ENCODE measurements at places on chromosomes 7 and 10.
A peak's percentile ranks its signal among the peaks of the same experiment; 100 is the strongest.

DNA sequence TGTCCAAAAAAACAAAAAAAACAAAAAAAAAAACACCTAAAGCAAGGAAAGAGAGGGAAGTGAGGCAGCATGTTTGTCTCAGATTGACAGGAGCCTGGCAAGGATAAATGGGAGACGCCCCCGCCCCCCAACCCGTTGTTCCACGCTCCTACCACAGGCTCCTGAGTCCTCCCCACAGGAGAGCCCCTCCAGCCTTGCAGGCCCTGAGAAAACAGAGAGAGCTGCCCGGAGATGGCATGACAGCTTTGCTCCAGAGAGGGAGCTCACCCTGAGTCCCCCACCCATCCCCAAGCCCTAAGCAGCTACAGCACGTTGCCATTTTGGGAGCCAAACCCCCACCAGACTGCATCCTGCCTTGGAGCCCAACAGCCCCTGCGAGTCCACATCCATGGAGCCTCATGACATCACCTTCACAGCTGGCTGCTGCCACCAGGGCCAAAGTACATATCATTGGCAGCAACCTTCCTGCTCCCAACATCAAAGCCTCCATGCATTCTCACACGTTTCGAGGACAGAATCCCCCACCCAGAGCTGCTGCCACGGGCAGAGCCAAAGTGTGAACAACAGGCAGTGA is 1283.3 kb downstream of the TYW1 start:
- DNase-seq = no peak

GRCh38 chr7:70525991-70526390 is 606.0 kb upstream of the GALNT17 start:
- no peak for DNase-seq

GRCh38 chr7:104627516-104627915 is 299.1 kb downstream of the LHFPL3 start:
- DNase-seq = no peak

DNA sequence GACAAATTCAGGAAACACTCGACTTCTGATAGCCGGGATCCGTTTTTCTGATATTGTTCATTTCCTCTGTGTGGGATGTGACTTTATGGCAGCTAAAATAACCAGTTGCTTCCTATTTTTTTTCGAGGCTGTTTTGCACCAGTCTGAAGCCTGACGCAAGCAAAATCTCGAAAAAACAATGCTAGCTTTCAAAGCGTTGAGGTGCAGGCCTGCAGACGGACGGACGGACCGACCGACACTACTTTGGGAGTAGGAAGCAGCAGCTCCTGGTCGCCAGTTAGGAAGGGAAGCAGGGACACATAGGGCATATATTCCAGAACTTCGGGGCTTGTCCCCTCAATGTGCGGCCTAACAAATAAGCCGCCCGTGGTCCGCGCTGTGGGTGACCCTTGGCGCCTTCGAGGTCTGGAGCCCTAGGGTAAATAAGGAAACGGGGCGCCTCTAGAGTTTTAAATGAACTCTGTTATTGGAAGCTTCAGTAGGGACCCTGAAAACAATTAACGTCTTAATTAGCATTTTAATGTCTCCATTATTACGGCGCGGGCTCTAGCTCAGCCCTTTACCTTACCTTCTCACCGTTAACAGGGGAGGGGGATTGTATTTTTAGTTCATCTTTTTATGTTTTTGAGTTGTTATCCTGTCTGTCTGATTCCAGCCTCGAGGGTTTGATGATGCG is 1.3 kb downstream of the HHEX start:
- DNase-seq = no peak

DNA sequence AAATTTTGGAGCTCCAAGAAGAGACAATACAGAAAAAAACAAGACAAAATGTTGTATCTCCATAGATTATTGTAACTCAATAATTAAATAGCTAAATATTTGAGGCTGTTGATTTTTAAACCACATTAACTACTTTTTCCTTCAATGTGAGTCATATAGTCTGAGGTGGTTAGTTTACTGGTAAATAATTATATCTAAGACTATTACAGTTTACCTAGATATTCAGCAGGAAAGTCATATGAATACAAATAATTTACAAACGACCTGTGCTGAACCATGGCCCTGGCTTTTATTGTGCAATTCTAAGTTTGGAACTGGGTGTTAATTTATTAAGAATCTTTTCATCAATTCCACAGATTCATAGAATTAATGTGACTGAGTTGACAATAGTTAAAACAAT is 22.2 kb downstream of the CREB5 start:
- no peak for DNase-seq

DNA sequence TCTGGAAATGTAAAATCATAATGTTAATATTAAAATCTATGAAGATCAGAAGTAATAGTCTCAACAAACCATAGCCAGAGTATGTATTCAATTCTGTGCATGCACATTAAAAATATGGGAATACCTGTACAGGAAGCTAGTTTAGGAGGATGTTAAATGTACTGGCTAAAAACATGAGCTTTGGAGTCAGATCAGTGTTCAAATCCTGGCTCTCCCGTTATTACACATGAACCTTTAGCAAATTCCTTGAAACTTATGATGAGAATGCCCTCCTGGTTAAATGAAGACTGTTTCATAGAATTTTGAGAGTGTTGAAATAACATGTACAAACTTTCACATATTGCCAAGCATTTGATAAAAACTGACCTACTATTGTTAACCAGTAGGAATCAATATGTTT is 4.6 kb downstream of the ARL4A start:
- no peak for DNase-seq

DNA sequence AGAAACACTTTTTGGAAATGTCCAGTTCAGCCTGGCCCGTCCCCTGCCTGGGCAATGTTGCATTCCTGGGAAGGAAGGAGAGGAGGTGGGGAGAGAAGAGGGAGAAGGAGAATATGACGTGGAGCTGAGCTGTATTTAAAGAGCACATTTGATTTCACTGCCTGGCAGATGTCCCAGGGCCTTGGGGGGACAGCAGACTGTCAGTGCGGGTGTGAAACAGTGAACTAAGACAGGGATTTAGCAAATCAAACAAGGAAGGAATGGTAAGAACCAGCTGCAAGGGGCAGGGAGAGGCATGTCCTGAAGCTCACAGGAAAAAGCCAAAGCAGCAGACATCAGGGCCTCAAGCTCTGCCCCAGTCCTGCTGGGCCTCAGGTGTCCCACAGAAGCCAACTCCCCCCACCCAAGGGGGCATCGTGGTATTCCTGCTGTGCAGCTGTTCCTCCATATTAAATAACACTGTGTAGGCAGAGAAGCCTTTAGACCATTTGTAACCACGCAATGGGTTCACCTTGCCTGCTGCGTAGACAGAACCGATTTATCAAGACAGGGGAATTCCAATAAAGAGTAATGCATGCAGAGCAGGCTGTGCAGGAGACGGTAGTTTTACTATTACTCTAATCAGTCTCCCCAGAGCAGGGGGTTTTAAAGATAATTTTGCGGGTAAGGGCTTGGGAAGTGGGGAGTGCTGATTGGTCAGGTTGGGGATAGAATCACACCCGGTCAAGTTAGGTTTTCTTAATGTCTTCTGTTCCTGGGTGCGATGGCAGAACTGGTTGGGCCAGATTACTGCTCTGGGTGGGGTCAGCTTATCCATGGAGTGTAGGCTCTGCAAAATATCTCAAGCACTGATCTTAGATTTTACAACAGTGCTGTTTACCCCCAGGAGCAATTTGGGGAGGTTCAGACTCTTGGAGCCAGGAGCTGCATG is 18.3 kb downstream of the LEP start:
- no peak for DNase-seq

- no peak for DNase-seq
Measured at GRCh38 chr7:32047075-32047474, 23.1 kb downstream of the PDE1C start.

DNA sequence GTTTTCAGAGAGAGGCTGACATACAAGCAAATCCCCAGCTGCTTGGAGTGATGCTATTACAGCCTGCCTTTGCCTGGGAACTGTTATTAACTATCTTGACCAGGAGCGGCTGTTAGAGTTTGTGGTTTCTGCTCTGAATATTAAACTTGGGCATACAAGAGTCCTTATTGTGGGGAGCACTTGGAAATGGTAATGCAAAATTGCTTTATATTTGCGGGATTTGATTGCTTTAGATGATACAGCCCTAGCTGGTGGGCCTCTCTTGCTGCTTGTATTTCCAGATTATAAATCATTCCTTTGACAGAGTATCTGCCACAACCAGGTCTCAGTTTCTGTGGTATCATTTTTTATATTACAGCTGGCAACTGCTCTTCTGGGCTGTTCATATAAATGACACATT is 101.9 kb upstream of the FAM204A start:
- no peak for DNase-seq

DNA sequence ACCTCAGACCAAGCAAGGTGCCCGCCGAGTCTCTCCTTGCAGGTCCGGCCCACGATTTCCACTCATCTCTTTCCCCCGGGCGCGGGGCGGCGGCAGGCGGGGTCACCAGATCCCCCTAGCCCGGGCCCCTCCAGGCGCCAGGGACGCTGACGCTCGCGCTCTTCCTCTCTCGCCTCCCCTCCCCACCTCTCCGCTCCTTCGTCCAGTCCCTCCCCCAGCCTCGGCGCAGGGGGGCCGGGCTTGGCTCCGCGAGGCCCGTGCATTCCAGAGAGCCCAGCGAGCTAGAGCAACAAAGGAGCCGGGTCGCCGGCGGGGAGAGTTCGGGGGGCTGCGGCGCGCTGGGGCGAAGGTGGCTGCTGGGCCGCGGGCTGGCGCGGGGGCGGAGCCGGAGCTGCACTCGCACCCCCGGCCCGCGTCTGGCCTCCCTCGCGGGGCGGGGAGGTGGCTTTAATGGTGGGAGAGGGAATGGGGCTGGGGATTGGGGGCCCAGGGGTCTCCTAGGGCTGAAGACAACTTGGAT is at the start of gene SMO:
Gene SMO (plus strand): TSS at position 262 of the 520 bp plus-strand sequence. CDS start 519 bp downstream, outside the sequence.
- peak; percentile 17 for DNase-seq

DNA sequence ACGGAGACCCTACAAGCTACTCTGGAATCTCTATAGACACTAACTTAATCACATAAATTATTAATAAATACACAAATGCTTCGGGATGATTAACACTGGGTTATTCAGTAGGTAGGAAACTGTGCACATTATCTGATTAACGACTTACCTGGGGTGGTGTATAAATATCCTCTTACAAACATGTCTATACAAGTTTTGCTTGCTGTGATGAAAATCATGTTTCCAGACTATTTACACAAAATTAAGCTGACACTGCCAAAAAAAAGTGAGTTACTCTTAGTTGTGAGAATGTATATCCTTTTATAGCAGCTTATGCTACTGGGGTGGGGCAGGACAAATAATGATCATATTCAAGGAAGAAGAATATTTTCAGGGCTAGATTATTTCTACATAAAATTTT is 314.6 kb downstream of the C7orf25 start:
- DNase-seq = no peak

DNA sequence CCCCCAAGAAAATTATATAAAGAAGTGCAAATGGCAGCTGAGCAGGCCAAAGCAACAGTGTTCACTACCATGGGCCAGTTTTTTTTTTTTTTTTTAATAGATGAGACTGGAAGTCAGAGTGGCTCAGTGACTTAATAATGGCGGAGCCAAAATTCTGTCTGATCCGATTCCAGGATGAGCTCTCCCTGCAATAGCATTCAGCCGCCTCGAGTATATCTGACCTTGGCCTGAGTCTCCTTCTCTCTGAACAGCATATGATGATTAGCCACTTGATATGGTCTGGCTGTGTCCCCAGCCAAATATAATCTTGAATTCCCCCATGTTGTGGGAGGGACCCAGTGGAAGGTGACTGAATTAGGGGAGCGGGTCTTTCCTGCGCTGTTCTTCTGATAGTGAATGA is 76.7 kb upstream of the PRLHR start:
- no peak for DNase-seq

- peak; percentile 68 for DNase-seq
Measured at GRCh38 chr7:150931199-150931869, 46.8 kb downstream of the KCNH2 start.

- DNase-seq = no peak
Measured at GRCh38 chr10:31194986-31195385, 124.0 kb upstream of the ZEB1 start.

GRCh38 chr10:101136007-101136707 is 5.1 kb downstream of the TLX1 start:
- DNase-seq = no peak

DNA sequence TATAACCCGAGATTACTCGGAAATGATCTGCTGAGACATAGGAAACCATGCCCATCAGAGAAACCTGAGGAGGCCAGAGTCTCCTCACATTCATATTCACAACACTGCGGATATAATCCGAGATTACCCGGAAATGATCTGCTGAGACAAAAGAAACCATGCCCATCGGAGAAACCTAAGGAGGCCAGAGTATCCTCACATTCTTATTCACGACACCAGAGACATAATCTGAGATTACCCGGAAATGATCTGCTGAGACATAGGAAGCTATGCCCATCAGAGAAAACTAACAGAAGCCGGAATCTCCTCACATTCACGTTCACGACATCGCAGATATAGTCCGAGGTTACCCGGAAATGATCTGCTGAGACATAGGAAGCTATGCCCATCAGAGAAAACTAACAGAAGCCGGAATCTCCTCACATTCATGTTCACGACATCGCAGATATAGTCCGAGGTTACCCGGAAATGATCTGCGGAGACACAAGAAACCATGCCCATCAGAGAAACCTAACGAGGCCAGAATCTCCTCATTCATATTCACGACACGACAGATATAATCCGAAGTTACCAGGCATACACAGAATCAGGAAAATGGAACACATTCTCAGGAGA is 422.3 kb upstream of the AKR1E2 start:
- DNase-seq = no peak

DNA sequence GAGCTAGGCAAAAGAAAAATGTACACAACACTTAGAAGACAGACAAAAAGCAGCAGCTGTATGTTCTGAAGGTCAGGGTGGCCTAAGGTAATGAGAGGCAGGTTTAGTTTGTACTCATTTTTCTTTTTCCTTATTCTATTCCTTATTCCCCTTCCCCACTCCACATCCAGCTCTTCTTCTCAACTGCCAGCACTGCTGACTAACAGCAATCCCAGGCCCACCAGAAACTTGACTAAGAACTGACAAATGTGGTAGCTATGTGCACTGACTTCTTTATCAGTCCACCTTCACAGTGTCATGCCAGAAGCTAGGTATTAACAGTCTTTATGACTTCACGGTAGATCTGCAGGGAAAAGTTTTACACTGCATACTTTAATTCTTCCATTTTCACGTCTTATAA is 6.1 kb downstream of the COPG2 start:
- no peak for DNase-seq

DNA sequence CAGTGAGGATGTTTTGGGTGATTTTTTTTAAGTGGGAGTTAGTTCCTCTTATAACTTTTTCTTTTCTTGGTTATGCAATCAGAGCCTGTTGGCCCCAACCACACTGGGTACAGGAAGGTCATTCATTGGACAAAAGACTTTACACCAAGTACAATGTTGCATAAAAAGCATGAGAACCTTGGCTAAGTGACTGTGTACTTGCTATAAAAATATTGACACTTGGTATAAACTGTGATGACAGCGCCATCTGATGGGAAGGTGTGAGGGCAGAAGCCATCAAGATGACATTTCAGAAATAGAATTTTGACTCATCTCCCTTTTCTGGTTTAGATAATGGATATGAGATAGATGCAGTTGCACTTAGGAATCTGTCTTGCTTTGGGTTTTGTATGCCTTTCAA is 126.4 kb upstream of the CCDC6 start:
- DNase-seq = peak; percentile 13

- no peak for DNase-seq
Measured at GRCh38 chr10:96626795-96627194, 40.0 kb upstream of the TM9SF3 start.

Data from NCI-H1092 (cell line).